ENCODE measurements at places on chromosomes 1 and 21.

DNA sequence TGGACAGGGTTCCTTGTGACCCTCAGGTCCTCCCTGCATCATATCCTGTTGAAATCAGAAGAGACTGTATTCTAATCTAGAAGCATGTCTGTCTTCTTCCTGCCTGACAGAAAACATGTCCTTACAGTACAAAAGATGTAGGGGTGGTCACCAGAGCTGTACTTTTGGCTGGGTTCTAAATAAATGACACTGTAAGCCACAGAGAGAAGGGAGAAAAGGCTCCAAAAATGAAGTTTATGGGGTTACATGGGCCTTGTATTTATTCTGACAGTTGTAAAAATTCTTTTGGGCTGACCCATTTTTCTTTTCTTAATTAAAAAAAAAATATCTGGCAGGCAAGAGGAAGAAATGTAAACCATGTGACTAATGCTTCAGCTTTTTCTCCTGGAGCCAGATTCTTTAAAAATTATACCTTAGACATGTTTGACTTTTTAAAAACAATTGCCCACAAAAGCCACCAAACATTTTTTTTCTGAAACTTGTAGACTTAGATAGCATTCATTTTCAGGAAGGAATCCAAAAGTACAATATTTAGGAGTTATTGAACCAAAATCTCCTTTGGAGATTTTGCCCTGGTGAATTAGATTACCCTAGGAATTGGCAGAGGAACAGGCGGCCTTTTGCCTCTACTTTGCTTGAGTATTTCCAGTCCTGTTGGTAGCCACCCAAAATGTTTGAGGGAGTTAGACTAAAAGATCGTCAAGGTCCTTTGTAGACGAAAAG lies 17.1 kb downstream of the RGL1 start:
- DNase-seq = no peak

DNA sequence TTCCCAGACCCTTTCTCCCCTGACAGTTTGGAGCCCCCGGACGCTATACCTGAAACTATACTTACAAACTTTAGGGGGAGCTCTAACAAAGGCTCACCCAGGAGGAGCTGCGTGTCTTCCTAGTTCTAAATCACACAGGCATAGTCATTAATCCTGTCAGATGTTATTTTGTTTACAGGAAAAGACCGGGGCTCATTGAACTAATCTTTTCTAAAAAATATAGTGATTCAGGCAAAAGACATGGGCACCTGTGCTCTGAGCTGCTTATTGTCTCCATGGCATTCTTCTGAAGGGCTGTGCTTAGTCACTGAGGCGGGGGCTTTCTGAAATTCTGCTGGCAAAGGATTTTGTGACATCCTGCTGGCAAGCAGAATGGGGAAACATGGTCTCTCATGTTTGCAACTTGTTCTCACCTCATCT lies 1577.0 kb downstream of the NCAM2 start:
- DNase-seq = no peak

GRCh38 chr1:13700521-13701270 lies 708 bp downstream of the PRDM2 start:
- DNase-seq = peak; percentile 14

DNA sequence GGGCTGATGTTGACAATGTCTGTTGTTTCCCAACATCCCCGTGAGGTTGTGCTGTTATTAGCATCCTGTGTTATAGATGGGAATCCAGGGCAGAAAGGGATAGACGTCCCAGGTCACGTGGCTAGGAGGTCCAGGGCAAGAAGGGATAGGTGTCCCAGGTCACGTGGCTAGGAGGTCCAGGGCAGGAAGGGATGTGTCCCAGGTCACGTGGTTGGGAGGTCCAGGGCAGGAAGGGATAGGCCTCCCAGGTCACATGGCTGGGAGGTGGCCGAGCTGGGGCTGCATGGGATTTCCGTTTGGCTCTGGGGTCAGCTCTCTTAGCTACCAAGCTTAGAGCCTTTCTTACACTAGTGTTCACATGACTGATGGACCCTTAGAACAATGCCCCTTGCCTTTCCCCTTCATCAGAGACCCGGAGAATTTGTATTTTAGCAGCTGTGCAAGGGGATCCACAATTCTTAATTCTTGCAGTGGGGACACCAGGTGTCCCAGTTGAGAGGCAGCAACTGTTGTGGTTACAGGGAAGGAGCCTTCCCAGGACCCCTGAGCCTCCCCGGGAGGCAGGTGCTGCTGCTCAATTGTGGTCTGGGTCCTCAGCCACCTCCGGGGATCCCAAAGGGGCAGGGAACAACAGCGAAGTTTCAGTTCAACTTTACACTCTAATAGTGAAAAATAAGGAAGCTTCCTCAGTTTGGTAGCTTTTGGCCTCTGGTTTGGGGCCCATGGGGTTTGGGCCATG lies 69.2 kb downstream of the UMODL1 start:
- no peak for DNase-seq

GRCh38 chr1:23904748-23905357 lies 8.3 kb downstream of the CNR2 start:
- DNase-seq = no peak

- no peak for DNase-seq
Measured at GRCh38 chr1:39431927-39432326, 59.5 kb upstream of the BMP8A start.

- no peak for DNase-seq
Measured at GRCh38 chr21:46028573-46029091, 47.1 kb downstream of the COL6A1 start.

DNA sequence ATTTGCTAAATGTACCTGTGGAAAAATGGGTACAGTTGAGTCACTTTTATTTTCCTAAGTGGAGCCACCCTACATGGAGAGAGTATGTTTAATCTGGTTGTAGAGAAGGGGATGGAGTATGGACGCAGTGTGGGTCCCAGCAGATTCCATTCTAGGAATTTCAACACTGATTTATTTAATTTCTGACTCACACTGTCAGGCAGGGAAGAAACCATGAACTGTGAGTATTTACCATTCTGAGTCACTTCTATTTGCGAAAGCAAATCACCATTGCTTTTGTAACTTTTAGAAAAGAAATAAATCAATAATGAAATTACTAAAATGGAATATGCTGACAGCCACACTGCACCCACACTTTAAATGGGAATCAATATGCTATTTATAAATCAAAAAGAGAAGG lies 339.0 kb downstream of the DSCAM start:
- no peak for DNase-seq

- no peak for DNase-seq
Measured at GRCh38 chr21:38945545-38946245, 140.0 kb downstream of the ETS2 start.

DNA sequence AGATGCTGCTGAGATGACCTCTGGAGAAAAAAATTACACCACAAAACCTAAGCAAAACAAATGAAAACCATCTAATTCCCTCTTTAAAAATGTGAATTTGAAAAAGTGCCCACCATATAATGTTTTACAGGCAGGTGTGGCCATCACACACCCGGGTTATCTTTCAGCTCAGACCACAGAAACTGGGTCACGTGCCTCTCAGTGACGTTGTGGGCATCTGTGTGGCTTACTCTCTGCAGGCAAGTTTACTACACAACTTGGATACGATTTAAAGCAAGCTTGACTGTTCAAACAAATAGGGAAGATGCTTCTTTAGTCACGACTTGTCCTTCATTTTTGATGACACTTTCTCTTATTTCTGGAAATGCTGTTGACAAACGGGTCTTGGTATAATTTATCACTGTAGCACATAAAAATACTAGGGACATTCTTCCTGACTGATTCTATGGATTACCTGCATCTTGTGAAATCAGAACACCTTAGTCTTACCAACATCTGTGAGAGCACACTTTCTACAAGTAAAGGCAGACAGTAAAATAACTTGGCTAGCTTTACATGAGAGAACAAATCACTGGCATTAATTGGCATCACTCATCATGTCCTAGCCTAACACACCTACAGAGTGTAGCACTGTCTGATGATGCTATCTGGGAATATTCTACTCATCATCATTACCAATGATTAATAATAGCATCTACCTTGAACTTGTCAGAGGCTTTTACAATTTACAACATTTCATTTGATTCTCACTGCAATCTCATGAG lies 89.3 kb upstream of the EDEM3 start:
- peak; percentile 40 for DNase-seq

DNA sequence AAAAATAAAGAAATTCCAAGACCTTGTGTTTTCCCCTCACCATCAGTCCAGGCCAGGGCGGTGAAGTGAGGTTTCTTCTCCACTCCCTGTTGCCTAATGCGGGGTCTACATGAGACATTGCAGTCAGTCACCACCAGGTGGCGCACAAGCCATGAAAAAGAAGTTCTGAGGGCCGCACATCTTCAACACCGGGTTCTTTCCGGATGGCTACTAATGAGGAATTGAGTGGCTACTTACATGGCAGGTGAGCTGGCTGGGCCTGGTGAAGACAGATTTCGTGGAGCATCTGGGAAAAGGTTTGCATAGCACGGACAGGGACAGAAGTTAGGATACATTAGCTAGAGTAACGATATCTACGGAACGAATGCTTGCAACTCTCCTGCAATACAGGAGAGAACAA lies 15.8 kb upstream of the S100A11 start:
- peak; percentile 64 for DNase-seq

DNA sequence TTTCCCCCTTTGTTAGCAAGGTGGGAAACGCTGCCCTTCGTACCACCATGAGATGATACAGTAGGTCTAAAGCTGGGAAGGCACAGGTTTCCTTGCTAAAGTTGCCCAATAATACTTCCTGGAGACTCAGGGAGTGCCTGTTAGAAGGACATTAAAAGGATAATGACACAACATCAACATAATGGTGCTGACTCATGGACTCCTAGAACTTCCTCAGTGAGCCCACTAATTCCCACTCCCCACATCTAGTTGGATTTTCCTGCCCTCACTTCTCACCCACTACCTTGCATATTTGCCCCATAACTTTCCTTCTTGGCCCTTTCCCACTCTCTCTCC lies 17.5 kb downstream of the CFAP45 start:
- no peak for DNase-seq

GRCh38 chr1:6041432-6042062 lies 4.1 kb upstream of the KCNAB2 start:
- DNase-seq = no peak

DNA sequence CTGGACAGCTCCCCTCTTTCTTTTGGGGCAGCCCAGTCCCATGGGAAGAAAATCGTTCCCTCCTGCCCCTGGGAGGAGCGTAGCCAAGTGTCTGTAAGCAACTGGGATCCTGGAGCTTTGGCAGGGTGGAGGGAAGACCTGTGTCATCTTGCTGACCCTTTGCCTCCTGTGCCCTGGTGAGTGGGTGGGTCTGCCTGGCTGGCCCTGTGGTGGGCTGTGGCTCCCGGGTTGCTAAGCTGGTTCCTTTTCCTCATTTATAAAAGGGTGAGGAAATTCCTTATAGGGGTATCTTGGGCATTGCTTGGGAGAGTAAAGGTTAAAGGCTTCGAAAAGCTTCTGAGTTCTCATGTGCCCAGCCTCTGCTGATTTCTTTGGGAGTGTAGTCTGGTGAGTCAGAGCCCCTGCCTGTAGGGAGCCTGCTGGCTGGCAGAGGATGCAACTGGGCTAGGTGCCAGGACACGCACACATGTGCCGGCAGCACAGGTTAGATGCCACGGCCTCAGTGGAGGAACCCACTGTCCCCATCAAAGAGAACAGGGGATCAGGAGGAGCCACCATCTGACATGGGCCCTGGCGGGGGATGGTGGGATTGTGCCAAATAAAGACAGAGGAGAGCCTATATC lies 85.2 kb downstream of the ARHGEF10L start:
- DNase-seq = no peak

Measured in stimulated activated CD8-positive, alpha-beta memory T cell treated with anti-CD3 and anti-CD28 coated beads, Interleukin-15, amount 100 ng/mL, for 4 hours (primary cell).